ENCODE measurements at places on chromosomes 4 and X.

GRCh38 chr4:180675359-180675650, 1567.9 kb upstream of the TENM3 start:
- DNase-seq, result no peak

GRCh38 chr4:138918169-138918869, 97.3 kb upstream of the NOCT start:
- no peak for DNase-seq

- DNase-seq, result no peak
These were observed 130.5 kb upstream of the TTC29 start for GRCh38 chr4:147076179-147076578.

DNA sequence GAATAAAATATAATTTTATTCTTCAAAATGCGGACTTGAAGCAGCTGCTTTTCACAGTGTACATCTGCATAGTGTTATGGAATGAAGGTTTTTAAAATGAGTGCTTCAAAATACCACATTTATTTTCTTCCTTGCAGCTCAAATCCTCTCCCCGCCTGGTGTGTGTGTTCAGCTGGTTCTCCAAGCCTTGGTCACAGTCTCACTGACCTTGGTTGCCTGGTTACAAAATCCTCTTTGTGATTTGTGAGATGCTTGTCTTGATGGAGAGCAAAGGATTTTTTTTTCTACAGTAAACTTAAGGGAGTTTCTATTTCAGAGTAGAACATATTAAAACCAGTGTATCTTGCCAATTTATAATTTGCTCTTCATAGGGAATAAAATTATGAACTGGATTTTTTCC, 139.2 kb downstream of the PCDH18 start:
- DNase-seq, result no peak

- no peak for DNase-seq
These were observed 12.1 kb upstream of the MANBA start for GRCh38 chr4:102772738-102773340.

DNA sequence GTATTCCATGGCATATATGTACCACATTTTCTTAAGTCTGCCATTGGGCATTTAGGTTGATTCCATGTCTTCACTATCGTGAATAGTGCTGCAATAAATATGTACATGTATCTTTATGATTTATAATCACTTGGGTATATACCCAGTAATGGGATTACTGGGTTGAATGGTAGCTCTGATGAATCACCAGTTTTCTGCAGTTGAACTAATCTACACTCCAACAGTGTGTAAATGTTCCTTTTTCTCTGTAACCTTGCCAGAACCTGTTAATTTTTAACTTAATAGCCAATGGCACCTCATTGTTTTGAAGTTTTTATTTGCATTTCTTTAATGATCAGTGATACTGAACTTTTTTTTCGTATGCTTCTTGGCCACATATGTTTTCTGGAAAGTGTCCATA, 152.5 kb downstream of the CCNG2 start:
- no peak for DNase-seq

GRCh38 chrX:57172544-57172943, 35.3 kb upstream of the SPIN2A start:
- DNase-seq, result no peak
